ENCODE measurements at places on chromosomes 5 and 9.

- DNase-seq = no peak
Observed at GRCh38 chr9:89622933-89623861, 18.4 kb downstream of the GADD45G start.

DNA sequence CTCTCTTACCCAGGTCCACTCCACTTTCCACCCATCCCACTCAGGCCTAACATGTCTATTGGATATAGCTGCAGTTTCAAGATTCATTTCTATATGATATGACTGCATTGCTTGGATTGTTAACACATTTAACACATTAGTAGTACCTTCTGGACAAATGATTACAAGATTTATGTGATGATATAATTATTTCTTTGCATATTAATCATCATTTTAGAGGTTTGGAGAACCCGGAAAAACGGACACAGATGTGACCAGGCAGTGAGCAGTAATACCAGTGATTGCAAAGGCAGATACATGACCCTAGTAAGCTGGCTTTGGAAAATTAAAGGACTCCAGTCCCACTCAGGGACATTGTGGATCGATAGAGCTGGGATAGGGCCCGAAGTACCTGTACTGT is 103.8 kb downstream of the PRR16 start:
- DNase-seq = no peak

DNA sequence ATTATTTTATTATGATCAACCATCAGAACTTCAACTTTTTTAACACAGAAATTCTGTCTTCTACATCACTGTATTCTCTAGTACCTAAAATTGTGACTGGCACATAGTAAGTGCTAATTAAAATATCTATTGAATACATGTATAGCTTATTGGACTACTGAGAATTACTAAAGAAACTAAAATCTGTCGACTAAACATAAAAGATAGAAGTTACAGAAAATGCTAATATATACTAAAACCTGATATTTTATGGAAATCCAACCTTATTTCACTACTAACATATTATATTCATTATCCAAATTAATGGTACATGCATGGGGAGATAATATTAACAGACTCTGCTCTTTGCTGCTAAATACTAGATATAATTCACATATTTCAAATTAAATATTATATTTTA is 153.6 kb downstream of the DTWD2 start:
- no peak for DNase-seq

DNA sequence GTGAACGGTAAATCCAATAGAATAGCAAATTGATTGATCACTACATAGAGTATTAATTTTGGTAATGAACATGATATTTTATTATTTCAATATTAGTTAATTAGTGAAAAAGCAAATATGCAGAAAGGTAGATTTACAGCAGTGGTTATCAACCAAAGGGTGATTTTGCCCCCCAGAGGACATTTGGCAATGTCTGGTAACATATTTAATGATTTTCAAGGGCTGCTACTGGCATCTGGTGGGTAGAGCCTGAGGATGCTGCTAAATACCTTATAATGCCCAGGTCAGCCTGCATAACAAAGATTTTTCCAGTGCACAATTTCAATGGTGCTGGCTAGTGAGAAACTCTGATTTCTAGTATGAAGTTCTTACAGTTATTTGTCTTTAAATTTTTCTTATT is 1313.7 kb downstream of the PTPRD start:
- peak; percentile 21 for DNase-seq

DNA sequence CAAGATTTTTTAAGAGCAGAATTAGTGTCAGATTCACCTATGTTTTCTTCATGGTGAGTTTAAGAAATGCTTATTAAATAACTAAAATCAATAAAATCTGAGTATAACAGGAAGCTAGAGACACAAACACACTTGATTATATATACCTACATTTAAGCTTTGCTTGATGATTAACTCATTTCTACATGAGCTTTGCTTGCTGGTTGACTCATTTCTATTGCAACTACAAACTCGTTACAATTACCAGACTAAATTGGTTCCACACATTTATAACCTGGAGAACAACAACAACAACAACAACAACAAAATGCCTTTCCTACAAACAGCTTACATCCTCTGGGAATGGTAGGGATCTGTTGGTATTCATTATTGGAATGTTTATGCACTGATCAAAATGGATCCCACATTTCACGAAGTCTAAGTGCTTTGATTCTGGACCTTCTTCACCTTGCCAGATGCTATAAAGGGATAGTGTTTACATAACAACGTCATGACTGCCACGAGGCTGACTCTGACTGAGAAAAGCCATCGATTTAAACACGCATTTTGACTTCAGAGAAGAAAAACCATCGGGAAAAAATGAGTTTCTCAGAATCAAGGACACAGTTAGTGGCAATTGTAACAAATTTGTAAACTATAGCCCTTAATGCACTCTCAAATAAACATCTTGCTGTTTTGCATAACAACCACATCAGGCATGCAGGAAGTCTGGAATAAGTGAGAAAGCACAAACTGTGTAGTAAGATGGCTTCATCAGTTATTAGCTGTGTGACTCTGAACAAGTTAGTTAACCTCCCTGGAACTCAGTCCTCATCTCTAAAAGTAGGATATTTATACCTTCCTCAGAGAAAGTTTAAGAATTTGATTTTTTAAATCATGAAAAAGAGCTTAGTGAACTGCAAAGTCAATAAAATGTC is 49.8 kb downstream of the RASEF start:
- no peak for DNase-seq

DNA sequence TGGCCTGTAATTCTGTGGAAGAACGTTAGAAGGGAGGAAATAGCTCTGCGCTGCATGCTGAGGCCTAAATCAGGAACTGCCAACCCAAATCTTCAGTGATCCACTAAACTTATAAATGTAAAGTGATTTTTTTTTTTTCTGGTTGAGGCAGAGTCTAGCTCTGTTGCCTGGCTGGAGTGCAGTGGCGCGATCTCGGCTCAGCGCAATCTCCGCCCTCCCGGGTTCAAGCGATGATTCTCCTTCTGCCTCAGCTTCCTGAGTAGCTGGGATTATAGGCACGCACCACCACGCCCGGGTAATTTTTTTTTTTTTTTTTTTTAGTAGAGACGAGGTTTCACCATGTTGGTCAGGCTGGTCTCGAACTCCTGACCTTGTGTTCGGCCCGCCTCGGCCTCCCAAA is 717.4 kb upstream of the FAM174A start:
- no peak for DNase-seq

DNA sequence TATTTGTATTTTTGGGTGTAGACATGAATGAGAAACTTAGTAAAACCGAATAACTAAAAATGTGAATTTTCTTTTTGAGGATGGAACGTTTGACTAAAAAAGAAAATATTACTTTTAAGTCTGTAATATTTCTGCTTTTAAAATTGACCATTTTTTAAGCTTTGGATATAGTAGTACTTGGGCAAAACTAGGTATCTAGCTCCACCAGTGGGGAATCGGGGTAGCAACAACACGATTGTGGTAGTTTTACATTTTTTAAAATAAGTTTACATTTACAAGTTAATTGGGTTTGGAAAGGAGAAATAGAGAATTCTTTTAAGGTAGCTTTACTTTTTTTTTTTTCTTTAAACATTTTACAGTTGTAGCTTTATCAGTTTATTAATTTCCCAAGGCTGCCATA is 154.4 kb downstream of the MAN2A1 start:
- DNase-seq = no peak

- no peak for DNase-seq
Observed at GRCh38 chr5:172487671-172488070, 33.3 kb upstream of the SH3PXD2B start.

- no peak for DNase-seq
Observed at GRCh38 chr5:109668237-109668636, 21.5 kb upstream of the MAN2A1 start.

GRCh38 chr5:10861423-10861790 is 100.4 kb upstream of the DAP start:
- no peak for DNase-seq

- DNase-seq = no peak
Observed at GRCh38 chr5:81418606-81419005, 24.7 kb upstream of the ACOT12 start.

- no peak for DNase-seq
Observed at GRCh38 chr5:170333161-170333910, 35.8 kb upstream of the LCP2 start.

GRCh38 chr9:117714282-117714681 is 10.1 kb downstream of the TLR4 start:
- DNase-seq = no peak

DNA sequence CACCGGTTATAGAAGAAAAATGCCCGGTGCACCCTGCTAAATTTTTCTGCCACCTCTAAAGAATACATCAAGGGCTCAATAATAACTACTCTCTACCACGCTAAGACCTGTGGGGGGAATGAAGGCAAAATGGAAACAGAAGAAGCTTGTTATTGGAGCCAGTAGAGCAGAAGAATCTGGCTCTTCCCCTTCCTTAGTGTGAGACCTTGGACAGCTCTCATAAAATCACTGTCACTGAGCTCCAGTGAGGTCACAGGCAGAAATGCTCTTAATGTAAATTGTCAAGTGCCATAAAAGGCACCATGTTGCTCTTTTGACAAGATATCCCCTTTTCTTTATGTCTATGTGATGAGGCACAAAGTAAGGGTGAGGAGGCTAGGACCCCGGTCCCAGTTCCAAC is 74.4 kb downstream of the ASTN2 start:
- DNase-seq = peak; percentile 13

GRCh38 chr5:146521403-146522106 is 5.6 kb upstream of the GPR151 start:
- DNase-seq = no peak

- DNase-seq = no peak
Observed at GRCh38 chr9:5274770-5275169, 29.7 kb downstream of the RLN2 start.

DNA sequence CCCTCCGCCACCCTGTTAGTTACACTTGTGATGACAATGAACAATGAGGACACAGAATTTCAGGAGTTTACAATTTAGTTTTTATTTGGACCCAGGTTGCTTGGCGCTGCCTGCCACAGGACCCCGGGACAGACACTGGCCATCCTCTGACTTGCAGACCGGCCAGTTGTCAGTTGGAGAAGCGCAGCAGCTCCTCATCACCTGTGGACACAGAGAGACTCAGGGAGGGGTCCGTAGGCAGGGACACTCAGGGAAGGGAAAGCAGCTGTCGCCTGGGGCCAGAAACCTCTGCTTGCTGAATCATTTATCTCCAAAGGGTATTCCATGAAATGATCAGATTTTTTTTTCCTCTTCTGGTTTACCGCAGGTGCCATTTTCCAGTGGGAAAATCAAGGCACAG is 18.0 kb downstream of the AMBP start:
- no peak for DNase-seq

DNA sequence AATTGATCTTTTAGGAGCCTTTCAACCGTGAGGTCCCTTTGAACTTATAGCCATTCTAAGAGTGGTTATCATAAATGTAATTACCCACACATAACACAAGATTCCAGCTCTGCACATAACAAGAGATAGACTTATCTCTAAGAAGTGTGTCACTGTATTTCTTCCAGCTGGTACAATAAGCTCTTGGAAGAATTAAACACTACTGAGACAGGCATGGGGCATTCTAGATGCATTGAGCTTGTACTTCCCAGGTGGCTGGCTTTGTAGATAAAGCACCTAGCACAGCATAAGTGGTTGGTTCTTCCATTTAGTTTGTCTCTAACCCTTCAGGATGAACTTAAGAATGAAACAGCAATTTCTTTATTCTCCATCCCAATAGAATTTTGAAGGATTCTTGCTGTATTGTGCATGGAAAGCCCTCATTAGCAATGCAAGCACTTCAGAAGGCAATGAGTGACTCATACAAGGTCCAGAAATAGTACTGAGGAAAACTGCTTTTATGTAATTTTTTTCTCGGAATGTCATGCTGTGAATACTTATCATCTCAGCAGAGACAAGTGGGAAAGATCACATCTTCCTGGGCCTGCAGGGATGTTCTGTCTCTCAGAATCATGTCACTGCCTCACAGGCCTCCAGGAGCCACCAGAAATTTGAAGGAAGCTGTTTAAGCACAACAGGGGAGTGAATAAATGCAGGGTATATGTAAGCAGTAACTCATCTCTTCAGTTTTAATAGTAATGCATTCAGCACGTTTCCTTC is 91.1 kb upstream of the CD180 start:
- peak; percentile 31 for DNase-seq

DNA sequence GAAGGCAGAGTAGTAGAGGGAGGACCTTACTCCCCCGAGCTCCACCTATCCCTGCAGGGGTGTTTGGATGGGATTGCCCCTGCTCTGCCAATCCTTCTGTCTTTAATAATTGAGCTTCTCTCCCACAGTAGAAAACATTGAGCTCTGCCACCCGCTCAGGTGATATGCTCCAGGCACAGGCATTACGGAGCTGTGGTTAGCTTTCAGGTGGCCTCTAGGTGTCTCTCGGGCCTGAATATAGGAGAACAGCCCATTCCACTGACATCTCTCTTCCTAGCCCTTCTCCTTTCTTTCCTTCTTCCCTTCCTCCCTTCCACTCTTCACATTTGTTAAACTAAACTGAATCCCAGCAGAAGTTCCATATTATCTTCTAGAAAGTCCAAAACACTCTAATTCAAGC is 203.4 kb downstream of the SYK start:
- no peak for DNase-seq

- DNase-seq = no peak
Observed at GRCh38 chr5:154078272-154078671, 39.5 kb downstream of the MFAP3 start.

GRCh38 chr5:76351176-76351575 is 51.9 kb upstream of the IQGAP2 start:
- no peak for DNase-seq

DNA sequence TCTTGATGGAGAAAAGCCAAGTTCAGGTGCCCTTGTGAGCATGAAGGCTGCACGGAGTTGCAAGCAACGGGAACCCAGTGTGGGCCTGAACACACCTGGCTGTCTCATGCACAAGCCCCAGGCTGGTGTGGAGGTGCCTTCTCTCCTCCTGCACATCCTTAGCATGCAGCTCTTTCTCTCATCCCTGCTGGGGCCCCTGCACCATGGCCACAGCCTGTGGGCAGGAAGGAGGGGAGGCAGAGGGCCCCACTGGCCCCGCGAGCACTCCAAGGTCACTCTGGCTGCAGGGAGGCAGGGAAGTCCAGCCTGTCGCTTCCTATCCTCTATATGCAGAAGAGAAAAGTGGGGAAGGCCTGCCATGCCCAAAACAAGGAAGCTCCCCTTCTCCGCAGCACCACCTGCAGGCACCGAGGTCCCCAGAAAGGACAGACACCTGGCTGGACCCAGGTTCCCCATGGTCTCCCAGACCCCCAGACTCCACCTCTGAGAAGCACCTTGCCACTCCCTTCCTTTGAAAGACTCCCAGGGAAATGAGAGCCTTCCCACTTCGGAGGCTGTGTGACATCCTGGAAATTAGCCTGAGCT is 18.6 kb downstream of the STKLD1 start:
- no peak for DNase-seq

GRCh38 chr9:108784998-108785397 is 70.8 kb downstream of the ACTL7B start:
- DNase-seq = no peak

Measured in NCI-H446 treated with DMSO at 0.1 percent for 48 hours (cell line).